Suppressor macrophage (primary cell): ENCODE measurements at places on chromosomes 6 and 20.

DNA sequence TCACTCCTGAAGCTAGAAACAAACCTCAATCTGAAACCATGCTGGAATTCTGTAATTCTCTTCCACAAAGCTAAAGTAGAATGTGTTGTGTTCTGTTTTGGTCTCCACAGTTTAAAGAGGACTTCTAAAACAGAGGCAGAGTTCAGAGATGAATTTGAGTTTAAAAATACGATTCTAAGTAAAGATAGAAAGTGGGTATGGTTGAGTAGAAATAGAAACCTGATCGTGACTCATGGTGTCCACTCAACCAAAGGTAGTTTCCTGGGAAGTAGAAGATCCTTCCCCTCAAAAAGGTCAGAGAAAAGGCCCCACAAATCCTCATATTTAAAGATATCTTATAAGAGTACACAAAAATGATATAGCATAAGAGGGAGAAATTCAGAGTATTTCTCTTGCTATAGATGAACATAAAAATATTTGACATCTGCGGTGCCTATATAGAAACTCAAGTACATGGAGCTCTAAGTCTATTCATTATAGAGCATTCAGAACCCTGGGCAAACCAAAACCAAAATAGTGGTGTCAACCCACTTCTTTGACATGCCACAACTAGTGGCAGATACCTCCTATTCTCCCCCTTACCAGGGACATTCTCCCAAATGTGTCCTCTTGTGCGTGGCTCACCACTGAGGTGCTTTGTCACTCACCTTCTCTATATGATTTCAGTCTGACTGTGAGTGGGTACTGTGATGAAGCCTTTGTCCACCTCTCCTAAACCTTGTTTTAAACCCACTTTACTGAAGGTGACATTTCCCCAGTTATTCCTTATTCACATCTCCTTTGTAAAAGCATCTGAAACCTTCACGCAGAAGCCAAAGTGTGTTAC lies 84.5 kb downstream of the PLCB1 start:
- no peak for DNase-seq

DNA sequence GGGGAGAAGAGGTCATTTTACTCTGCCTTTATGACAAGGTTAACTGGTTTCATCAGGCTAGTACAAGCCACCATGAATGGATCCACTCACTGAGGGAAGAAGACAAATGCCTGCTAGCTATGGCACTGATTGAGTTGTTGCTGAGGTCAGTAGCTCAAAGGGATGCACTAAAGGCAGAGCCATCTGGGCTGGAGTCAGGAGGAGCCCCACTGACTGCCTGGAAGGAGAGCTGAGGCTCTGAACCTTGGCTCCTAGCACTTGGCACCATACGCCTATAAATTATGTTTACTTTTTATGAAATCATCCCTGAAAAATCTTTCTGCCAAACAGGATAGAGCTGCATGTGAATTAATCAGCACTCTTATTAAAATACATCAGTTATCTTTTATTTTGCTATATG lies 104.6 kb downstream of the DTD1 start:
- DNase-seq = no peak

- DNase-seq = no peak
These were observed 2.6 kb downstream of the EPHA7 start for GRCh38 chr6:93416571-93417420.

DNA sequence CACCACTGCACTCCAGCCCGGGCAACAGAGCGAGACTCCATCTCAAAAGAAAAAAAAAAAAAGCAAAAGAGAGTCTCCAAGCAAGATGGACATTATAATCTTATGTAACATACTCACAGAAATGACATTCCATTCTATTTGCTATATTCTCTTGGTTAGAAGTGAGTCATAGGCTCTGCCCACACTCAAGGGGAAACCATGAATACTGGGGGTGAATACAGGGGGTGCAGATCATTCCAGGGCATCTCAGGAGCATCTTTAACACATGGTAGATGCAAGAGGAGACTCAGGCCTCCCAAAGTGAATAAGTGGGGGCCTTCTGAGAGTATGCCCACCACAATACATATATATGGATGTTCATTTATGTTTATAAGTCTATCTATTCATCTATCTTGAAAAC lies 18.3 kb upstream of the RANBP9 start:
- no peak for DNase-seq

GRCh38 chr6:166465003-166465399 lies 82.3 kb upstream of the MPC1 start:
- DNase-seq = no peak

DNA sequence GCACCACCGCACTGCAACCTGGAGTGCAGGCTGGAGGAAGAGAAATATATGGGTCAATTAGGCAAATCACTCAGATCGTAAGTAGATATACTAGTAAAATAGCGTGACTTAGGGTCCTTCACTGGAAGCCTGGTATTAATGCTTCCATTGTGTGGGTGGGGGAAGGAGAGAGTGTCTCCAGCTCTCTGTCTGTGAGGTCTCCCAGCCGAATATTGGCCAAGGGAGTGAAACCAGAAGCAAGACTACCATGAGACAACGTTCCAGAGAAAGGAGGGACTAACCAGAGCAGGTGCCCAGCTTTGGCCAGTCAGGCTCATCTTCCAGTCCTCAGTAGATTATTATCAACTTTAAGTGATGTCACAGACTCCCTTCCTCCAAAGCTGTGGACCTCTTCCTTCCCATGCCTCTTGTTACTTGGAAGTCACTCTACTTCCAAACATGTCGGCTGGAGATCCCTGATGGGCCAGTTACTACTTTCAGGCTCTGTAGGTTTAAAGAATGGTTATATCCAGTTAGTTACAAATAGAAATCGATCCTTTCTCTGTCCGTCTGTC lies 28.8 kb downstream of the MTHFD1L start:
- DNase-seq = no peak

DNA sequence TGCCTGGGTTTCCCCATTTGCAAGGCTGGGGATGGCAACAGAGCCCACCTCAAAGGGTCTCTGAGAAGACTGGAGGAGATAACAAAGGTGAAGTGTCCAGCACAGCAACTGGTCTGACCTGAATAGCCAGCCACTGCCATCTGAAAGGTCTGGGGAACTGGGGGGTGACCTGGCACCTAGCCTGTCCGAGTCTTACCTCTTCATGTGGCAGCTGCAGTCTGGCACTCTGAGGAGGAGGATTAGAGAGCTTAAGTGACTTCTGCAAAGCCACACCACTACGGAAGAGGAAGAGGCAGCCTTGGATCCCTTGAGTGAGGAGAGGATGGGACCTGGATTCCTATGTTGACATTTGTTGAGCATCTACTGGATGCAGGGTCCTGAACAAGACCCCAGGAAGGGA lies 22.2 kb downstream of the C20orf203 start:
- peak; percentile 66 for DNase-seq

DNA sequence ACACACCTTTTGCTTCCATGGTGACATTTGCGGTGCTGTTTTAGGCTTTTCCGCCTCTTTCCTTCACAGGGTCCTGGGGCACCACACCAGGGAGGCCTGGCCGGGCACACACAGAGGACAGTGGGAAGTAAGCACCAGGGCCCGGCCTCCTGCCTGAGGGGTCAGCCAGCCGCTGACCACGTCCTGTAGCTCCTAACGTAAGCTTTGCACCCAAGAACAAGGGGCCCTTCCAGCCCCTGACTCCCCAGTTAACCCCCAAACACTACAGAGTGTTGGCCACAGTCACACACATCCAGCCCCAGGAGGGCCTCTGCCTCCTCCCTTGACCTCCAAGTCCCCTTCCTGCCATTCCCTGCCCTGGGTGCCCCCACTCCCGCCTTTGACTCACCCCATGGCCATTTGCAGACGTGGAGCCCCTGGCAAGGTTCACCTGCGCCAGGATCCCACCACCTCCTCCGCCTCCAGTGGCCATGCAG lies 54.7 kb downstream of the YTHDF1 start:
- DNase-seq = no peak

DNA sequence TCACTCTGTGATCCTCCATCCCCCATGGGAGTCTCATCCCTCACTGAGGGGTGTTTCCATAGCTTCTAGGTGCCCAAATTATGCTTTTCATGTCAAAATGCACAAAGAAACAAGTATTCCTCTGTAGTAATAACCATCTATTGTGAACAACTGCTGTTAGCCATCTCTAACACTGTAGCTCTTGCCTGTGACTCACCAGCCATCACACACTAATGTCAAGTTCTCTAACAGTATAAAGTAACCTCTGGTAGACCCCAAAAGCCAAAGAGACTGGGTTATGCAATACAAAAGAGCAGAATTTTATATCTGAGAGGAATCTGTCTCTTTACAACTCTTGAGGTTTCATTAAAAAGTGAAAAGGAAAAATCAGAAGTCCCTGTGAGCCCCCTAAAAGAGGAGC lies 25.4 kb upstream of the IYD start:
- DNase-seq = peak; percentile 6

GRCh38 chr6:70675822-70676221 lies 8.1 kb downstream of the SMAP1 start:
- DNase-seq = no peak

DNA sequence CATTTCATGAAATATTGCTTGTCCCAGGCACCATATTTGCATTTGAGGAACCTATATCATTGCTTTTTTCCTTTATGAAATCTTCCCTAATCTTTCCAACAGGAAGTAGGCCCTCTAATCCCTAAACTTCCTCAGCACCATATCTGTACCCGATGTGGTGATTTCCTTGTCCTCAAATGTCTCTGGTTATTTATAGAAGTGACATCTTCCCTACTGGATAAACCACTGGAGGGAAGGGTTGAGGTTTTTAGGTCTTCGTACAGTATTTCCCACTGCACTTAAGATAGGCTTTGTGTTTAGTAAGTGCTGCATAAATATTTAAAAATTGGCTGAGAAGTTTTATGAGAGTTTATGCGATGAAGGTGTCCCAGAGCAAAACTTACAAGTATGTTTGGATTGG lies 54.9 kb upstream of the TMEM170B start:
- peak; percentile 15 for DNase-seq

GRCh38 chr6:90113389-90113788 lies 183.3 kb downstream of the BACH2 start:
- no peak for DNase-seq
